ENCODE measurements at places on chromosomes 4 and X.

- ATAC-seq = peak; percentile 31
Observed at GRCh38 chrX:129523079-129523911, at the start of gene SMARCA1. TSS of gene SMARCA1 (minus strand) at chrX:129523490. CDS start at chrX:129523370, 120 bp downstream.

- ATAC-seq = no peak
Observed at GRCh38 chrX:29813174-29813573, 402.2 kb upstream of the MAGEB2 start.

GRCh38 chrX:67726018-67726417 is 182.2 kb downstream of the AR start:
- ATAC-seq = no peak

DNA sequence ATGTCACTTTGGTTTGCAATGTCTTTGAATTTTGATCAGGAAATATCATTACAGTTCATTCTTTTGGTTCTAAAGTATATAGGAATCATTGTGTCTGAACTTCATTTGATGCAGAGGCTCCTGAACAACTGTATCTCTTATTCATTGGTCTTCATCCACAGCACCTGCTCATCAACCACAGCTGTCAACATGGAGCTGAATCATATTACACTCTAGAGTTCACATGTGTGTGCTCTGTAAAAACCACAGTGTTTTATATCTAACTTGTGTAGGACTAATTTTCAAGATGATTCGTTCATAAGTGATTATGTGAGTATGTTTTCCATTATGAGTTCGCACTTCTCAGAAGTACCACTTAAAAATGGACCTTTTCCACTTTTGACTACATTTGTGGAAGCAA is 643.3 kb upstream of the FAM241A start:
- no peak for ATAC-seq

GRCh38 chrX:134599184-134599914 is 58.9 kb downstream of the PLAC1 start:
- no peak for ATAC-seq

DNA sequence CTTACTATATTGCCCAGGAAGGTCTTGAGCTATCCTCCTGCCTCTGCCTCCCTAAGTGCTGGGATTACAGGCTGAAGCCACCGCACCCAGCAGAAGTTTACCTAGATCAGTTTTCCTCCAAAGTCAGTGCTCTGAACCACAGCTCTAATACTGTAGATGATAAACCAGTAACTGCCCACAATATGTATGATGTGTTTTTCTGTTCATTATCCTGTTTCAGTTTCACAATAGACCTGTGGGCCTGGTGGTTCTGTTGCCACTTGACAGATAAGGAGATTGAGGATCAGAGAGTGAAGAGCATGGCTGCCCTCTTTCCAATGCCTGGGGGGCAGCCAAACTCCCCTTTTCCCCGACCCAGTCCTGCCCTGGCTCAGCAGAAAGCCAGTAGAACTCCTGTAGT is 87.0 kb downstream of the EFNB1 start:
- no peak for ATAC-seq

GRCh38 chr4:159049780-159050375 is 53.0 kb upstream of the RAPGEF2 start:
- ATAC-seq = no peak

DNA sequence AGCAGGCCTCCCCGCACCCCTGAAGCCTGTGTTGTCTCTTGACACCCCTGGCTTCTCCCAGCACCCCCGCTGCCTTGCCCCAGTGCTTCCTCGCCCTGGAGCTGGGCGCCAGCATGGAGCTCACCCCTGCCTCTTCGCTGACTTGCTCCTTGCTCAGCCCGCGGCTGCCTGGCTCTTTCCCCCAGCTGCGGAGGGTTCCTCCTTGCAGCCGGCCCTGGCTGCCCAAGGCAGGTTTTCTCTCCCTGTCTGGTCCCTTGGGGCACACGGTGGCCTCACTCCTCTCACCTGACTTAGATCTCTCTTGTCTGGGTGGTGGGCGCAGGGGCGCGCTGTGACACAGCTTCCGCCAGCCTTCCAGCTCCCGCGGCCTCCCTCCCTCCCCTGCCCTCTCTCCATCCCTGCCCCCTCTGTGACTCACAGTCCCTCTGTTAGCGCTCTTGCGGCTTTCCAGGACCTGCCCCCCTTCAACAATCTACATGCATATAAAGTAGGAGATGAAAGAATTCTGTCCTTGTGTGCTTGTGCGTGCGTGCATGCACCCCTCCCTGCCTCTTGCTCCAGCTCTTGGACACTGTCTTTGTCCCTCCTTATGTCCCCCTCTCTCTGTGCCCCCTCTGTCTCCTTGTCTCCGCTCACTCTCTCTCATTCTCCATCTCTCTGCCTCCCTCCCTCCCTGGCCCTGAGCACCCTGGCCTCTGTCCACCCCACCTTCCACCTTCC is 2.2 kb downstream of the PLXNB3 start:
- peak; percentile 26 for ATAC-seq

DNA sequence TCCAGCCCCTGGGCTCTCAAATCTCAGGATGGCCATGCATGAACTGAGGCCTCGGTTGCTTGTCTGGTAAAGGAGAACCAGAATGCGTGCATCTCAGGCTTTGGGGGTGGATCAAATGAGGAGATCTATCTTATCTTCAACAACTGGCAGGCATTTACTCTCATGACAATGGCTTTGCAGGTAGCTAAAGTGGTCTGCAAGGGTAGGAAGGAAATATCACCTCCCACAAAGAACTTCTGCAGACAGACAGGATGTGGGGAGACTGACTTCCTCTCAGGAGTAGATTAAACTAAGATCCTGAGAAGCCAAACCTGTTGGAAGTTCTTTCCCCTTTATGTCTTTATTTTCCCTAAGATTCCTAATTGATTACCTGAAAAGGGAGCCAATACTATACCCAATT is 7.8 kb downstream of the LDB2 start:
- no peak for ATAC-seq
